Right atrium auricular region (tissue), 2 donors: ENCODE measurements at places on chromosomes 6 and 20.

- no peak for DNase-seq
- no peak overlapping the region for H3K27ac ChIP-seq
- peaks cover 5% of the 10 kb centered on the region for H3K36me3 ChIP-seq
- no peaks in the 10 kb centered on the region for H3K4me1 ChIP-seq
Observed at GRCh38 chr6:144758602-144759001, 473.5 kb downstream of the UTRN start.

DNA sequence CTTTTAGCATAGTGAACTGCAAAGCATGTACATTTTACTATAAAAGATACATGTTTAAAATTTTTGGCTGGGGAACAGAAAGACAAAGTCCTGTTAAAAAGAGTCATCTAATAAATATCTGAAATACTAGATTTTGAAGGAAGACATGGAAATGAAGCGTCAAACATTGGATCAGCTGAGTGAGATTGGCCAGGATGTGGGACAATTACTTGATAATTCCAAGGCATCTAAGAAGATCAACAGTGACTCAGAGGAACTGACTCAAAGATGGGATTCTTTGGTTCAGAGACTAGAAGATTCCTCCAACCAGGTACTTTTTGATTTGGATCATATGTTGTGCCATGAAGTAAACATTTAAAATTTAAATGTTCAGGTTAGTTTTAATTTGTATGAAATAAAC is 162.3 kb downstream of the UTRN start:
- H3K4me1 ChIP-seq, result no peaks in the 10 kb centered on the region
- no peaks in the 10 kb centered on the region for H3K27me3 ChIP-seq
- no peak overlapping the region for H3K4me3 ChIP-seq
- H3K27ac ChIP-seq, result no peak overlapping the region
- H3K36me3 ChIP-seq, result peaks cover 61% of the 10 kb centered on the region

- H3K27ac ChIP-seq, result peak overlapping the region; percentile 99
- no peaks in the 10 kb centered on the region for H3K27me3 ChIP-seq
- peaks cover under 1% of the 10 kb centered on the region for H3K36me3 ChIP-seq
- DNase-seq, result no peak
- H3K4me1 ChIP-seq, result peaks cover 37% of the 10 kb centered on the region
Observed at GRCh38 chr6:41073968-41074691, 1.4 kb downstream of the NFYA start.

DNA sequence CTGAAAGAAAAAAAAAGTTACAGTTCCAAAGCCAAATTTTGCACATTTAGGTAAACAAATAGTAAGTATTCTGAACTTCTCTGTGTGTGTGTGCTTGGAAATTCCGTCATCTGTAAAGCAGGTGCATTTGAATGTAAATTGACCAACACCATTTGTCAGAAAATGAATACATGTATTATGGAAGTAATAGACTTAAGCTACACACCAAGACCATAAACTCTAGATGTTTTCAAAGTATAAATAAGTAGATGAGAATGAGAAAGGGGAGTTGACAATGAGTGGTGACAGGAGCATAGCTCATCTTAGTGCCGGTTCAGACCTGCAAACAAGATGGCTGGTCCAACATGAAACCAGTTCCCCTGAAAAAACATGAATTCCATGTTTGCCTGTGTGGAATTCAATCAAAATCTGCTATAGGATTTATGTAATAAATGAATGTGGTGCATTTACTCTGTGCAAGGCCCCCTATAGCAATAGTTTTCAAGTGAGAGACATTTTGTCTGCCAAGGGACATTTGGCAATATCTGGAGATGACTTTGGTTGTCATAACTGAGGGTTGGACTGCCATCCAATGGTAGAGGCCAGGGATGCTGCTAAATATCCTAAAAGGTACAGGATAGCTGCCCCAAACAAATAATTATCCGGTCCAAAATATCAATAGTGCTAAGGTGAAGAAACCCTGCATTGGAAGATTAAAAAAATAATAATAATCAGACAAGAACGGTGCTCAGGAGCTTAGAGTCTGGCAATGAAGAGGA is 11.0 kb upstream of the FILIP1 start:
- no peak overlapping the region for H3K27ac ChIP-seq
- H3K4me3 ChIP-seq, result no peak overlapping the region
- no peak for DNase-seq

GRCh38 chr6:39446909-39447308 is 124.4 kb upstream of the KCNK16 start:
- H3K27ac ChIP-seq, result no peak overlapping the region
- H3K4me1 ChIP-seq, result no peaks in the 10 kb centered on the region
- DNase-seq, result no peak
- H3K4me3 ChIP-seq, result no peak overlapping the region
- H3K36me3 ChIP-seq, result no peaks in the 10 kb centered on the region
- H3K27me3 ChIP-seq, result no peaks in the 10 kb centered on the region
